Esophagus squamous epithelium (tissue), 5 donors: ENCODE measurements at places on chromosomes 2 and 18.

GRCh38 chr2:201574766-201575165, 68.5 kb downstream of the TMEM237 start:
- DNase-seq: no peak

DNA sequence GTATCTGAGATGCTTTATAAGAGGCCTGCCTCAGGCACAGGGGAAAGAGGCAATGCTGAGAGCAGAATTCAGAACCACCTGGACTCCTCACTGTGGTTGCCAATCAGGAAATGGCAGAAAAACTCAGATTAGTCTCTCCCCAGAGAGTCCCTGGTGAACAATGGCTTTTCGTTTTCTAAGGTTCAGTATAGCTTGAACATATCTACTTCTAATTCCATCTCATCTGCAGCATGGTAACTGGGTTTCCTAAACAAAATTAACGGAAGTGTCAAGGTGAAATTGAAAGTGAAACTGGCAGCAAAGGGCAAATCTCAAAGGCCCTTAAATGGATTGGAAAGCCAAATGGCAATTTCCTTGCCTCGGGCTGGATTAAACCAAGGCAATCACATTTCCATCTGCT, 480.2 kb upstream of the ACVR2A start:
- no peak for DNase-seq

DNA sequence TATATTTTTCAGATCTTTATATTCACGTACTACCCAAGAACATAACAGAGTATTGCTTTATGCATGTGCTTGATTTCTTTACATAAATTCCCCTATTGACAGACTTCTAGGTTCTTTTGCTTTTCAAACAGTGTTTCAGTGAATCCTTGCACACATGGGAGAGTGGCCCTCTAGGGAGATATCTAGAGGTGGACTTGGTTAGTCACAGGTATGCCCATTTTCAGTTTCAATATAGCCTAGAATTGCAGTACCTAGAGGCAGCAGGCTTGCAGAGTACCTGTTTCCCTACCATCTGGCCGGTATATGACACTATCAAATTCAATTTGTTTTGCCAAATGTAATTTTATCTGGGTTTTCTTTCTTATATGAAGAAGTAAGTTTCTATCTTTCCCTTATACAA, 36.8 kb downstream of the EML6 start:
- no peak for DNase-seq

GRCh38 chr2:240529344-240529999, 28.3 kb downstream of the ANKMY1 start:
- no peak for DNase-seq

- DNase-seq: no peak
These were observed 163.3 kb downstream of the KLHL29 start for GRCh38 chr2:23548143-23548769.

- no peak for DNase-seq
These were observed 28.2 kb upstream of the IL1R1 start for GRCh38 chr2:102114290-102114721.

DNA sequence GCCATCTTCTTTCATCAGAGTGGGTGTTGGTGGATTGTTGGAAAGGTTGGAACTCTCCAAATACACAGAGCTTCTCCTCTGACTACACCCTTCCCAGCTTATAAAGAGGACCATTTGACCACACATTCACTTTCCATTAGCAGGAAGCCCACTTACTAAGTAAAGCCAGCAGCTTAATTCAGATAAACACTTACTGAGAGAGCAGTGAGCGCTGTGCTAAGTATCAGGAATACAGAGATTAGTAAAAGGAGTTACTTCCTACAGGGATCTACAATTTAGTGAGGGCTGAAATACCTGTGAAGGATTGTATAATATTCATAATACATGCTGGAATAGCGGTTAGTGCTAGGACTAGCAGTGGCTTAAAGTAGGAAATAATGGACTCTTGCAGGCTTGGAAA, 343.0 kb downstream of the NYAP2 start:
- no peak for DNase-seq

DNA sequence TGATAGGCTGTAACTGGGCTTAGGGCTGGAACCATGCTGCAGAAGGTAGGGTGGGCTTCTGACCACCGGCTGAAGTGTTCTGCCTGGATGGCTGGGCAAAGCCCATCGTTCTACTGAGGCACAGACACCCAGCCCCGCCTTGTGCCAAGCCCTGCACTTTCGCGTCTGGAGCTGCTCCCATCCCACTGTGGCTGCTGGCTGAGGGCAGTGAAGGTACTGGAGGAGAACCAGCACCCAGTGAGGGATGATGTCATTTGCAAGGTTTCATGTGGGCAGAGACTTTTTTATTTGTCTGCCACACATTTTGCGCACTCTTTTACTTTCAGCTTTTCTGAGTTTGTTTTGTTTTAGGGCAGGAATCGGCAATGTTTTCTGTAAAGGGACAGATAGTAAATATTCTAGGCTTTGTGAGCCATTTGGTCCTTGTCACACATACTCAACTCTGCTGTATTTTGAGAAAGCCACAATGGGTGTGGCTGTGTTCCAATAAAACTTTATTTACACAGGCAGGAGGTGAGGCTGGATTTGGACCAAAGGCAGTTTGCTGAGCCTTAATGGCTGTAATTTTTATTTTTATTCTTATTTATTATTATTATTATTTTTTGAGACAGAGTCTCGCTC, 85.6 kb downstream of the ASB1 start:
- DNase-seq: no peak

DNA sequence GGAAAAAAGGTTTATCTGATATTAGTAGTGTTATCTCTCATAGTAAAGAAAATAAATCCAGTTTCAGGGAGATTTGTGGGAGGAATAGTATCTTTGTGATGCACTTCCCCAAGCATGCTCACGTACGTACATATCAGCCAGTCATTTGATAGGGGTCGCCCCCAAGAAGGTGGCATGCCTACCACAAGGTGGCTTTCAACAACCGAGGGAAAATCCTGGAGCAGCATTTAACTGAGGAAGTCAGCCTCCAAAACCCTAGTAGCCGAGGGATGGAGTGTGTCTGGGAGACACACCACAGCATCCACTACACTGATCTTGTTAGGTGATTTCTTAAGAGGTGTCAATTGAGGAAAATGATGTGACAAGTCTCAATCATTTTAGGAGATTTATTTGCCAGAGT, 623.9 kb downstream of the NYAP2 start:
- DNase-seq: no peak

DNA sequence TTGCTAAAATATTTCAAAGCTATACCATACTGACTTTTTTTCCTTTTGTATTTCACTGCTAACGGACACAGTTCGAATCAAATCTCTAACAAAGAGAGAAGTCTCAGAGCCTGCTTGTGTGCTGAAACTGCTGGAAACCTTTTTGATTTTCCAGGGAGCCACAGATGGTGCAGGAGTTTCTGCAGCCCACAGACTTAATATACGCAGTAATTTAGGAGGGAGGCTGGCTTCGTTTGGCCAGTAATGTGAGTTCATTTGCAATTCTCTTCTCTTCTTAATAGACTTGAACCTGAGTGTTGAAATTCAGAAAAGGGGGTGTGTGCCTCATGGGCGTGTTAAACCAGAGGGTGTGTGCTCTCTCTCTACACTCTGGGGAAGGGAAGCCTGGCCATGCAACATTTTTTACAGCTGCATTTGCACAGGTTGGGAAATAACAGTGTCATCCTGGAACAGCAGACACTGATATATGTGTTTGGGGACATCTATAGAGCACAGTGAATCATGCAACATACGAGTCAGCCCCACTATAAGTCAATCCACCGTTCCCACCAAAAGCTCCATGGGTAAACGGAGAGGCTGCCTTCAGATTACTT, 333.0 kb downstream of the CLIP4 start:
- DNase-seq: no peak

DNA sequence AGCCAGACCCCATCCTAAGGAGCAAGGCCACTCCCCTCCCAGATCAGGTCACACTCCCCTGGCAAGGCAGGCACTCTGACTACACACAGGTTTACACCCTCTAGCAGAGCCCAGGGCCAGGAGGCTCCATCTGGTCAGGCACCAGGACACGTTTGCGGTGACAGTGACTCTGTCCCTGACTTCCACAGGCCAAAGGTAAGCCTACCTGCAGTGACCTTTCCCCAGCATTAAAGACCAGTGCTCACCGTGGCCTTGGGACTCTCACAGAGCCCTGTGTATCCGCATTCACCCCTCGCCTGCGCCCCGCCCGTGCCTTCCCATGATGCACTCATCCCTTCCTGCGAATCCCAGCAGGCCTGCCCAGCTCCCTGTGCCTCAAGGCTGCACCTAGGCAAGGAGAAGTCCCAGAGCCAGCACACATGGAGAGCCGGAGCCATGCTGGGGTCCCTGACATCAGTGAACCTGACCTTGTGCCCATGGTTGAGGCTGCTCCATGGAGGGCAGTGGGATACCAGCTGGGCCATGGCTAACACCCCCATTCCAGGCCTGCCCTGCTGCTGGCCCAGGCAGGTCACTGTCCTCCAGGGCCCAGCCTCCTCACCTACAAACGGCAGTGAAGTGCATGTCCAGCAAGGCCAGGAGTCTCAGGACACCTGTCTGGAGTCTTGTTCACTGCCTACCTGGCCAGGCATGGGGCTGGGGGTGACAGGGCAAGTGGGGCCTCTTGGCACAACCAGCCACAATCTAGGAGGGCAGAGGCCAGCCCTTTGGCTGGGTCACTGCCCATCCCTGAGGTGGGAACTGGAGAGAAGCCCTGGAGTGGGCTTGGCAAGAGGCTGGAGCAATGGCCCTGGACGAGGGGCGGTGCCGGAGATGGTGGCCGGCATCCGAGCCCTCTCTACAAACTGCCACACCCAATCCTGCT, 3.0 kb downstream of the NEURL3 start:
- no peak for DNase-seq

DNA sequence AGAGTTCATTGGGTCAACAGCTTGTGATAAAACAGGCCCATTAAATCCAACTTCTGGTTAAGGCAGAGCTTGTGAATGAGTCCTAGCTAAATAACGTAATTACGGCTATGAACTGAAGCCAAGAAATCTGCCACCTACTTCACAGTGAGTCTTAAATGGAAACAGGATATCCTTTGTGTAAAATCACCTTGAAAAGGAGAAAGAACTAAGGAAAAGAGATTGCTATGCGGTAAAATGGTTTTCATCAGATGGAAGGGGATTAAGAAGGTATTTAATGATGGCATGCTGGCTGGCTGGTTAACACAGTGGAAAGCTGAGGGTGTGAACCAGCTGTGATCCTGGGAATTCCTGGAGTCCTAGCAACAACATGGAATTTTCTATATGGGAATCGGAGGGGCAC, 156.6 kb downstream of the DOK6 start:
- DNase-seq: no peak

DNA sequence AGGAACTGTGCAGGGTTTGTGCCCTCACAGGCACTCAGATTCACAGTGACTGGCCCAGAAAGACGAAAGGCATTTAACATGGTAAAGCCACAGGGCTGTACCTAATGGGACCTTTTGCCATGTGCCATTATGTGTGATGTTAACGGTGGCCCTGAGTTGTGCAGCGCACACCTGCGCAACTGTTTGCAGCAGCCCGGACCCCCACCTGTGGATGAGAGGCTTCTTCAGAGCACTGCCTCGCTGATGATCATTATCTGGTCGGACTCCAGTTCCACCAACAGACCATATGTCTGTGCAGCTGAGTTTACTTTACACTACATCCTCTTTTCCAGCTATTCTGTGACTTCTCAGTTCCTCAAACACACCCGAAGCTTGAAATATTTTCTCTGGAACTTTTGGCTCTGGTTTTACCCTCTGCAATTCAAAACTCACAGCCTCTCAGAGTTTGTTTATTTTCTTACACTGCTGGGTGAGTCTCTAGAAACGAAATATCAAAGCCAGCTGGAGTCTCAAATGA, 35.6 kb upstream of the UBE2F start:
- no peak for DNase-seq

DNA sequence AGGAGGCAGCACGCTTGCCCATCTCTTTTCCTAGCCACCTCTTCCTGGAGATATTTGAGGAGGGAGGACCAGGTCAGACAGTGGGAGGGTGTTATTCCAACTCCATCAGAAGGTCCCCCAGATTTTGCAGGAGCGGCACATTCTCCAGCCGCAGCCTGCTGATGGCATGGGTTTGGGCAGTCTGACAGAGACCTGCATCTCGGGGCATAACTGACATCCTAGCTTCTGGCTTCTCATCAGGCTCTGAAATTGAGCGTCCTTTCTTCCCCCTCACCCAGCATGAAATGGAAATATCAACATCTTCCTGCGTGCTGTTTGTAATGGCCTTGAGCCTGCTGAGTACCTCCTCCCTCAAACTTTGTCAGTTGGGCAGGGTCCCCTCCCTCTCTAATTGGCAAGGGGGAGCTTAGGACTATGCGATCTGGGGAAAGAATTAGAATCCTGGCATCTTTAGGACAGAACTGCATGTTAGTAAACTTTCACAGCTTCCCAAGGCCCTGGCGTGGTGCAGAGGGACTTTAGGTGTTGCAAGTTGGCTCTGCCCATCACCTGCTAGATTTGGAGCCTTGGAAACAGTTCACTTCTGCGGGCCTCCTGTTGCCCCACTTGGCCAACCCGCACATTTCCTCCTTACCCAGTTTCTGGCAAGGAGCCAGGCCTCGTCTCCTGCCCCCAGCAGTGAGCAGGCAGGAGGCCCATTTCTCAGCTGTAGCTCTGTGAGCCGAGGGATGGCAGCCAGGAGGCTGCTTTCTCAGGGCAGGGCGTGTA, 2.2 kb downstream of the ITM2C start:
- no peak for DNase-seq

DNA sequence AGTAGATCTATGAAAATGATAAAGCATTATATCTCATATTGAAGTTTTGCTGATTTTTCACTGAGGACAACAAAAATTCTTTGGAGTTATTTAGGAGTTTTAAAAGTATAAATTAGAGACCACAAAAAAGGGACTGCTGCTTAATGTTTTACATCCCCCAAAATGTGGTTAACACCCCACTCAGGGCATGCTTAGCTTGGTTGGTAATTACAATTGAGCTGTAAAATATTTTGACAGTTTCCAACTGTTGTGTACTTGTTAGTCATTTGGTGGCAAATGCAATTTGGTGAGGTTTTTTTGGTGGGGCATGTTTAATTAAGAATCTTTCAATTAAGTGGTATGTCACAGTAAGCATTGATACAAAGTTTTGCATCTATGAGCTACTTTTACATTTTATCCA, 137.3 kb upstream of the OTX1 start:
- DNase-seq: no peak

DNA sequence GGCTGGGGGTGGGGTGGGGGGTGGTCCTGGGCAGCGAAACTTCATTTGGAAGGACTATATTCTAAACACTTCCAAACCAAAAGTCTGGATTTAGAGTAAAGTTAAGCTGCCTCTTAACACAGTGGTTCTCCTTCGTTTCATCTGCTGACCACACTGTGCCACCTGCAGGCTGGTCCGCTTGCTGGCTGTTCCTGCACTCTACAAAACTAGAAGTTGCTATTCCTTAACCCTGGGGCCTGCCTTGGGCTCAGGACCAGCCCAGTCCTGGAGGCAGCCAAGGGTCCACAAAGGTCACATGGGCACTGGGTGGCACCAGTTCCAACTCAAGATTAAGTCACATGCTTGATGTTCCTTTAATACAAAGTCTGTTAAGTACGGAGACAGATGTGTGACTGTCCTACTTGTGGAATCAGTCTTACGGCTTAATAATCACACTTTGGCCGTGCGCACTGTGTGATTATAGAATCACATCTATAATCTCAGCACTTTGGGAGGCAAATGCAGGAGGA, 195.4 kb downstream of the FAM210A start:
- no peak for DNase-seq
